ENCODE measurements at places on chromosomes 3 and 15.

DNA sequence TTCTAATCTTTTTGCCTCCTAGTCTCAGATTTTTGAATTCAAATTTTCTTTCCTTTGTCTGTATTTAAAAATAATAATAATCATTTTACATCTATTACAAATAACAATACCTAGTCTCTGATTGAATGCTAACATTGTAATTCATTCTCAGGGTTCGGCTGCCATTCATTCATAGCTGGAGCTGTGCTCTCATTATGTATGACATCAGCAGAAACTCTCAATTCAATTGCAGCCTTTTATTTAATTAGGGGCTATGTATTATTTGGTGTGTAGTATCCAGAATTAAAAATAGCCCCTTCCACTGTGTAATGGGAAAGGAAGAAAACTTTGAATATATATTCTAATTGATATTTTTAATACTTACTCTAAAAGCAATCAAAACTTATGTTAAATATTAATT lies 270.4 kb upstream of the MDFIC2 start:
- peak; percentile 2 for DNase-seq

DNA sequence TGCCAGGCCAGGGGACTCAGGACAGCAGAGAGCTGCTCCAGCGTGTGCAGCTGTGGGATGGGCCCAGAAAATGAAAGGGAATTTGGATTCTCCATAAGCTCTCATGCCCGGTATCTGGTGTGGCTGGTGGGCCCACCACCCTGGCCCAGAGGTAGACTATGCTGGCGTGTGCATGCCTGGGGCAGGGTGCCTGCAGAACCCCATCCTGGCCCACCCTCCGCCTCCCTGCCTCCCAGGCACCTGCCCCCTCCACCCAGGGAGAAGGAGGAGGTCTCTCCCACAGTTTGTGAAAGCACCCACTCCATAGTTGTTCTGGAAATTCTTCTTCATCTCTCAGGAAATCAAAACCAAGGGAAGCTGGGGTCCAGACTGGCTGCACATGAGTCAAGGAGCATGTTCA lies 112.9 kb downstream of the ADCY5 start:
- no peak for DNase-seq

DNA sequence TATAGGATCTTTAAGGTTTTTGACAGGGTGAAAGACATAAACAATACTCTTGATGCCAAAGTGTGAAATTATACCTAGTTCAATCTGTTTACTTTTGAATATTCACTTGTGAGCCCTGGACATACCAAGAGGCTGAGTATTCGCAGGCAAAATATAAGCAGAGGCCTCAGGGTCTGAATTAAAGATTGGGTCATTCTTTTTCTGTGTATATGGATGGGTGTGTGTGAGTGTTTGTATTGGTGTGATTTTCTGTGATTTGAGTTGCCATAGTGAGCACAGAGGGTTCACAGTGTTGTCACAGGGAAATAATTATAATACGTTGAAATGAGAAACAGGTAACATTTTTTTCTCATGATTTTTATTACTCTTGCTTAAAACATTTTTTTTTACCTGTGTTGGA lies 770.7 kb upstream of the ALCAM start:
- peak; percentile 30 for DNase-seq

GRCh38 chr3:126859415-126860246 lies 123.3 kb upstream of the PLXNA1 start:
- DNase-seq, result no peak

DNA sequence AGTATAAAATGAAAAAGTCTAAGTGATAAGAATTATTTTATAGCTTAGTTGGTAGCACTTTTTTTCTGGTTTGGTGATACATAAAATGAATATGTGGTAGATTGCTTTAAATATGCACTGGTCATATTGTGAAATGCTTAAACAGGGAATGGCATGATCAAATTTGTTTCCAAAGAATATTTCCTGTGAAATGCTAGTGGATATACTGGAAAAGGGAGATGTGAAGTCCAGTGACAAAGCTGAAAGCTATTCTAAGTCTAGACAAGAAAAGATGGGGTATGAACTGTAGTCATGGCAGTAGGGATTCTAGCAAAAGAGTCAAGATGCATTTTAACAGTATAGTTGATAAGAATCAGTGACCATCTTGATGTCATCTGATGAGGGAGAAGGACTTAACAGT lies 98.9 kb upstream of the MME start:
- DNase-seq, result no peak

- DNase-seq, result no peak
These were observed 20.6 kb upstream of the GOLIM4 start for GRCh38 chr3:168116279-168116678.

GRCh38 chr3:155204851-155205250 lies 88.6 kb downstream of the STRIT1 start:
- DNase-seq, result no peak

DNA sequence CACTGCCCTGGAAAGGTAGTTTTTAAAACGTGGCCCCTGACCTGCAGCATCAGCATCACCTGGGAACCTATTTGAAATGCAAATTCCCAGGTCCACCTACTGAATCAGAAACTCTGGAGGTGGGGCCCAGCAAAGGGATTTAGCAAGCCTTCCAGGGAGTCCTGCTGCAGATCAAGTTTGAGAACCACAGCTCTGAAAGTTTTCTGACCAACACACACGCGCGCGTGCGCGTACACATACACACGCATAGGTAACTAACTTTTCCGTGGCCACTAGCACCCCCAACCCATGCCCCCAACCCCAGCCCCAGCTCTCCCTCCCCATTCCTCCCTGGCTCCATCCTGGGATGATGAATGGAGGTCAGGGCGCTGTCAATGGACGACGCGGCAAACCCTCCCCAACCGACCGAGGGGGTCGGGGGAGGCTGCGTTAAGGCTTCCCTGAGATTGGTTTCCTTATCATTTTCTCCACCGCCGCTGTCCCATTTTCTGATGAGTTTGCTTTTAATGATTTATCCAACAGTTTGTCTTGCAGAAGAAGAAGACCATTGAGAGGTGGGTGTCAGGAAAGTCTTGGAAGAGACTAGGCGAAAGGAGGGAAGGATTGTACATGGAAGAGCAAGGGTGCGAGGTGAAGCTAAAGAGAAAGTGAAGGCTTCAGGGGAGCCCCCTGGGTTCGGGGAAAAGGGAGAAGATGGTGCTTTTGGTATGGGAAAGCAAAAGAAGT lies 590 bp upstream of the BOC start:
- DNase-seq, result no peak

- no peak for DNase-seq
These were observed 543 bp downstream of the MEF2A start for GRCh38 chr15:99566157-99566897.

- DNase-seq, result no peak
These were observed 107.4 kb downstream of the PLCL2 start for GRCh38 chr3:16992198-16992597.

DNA sequence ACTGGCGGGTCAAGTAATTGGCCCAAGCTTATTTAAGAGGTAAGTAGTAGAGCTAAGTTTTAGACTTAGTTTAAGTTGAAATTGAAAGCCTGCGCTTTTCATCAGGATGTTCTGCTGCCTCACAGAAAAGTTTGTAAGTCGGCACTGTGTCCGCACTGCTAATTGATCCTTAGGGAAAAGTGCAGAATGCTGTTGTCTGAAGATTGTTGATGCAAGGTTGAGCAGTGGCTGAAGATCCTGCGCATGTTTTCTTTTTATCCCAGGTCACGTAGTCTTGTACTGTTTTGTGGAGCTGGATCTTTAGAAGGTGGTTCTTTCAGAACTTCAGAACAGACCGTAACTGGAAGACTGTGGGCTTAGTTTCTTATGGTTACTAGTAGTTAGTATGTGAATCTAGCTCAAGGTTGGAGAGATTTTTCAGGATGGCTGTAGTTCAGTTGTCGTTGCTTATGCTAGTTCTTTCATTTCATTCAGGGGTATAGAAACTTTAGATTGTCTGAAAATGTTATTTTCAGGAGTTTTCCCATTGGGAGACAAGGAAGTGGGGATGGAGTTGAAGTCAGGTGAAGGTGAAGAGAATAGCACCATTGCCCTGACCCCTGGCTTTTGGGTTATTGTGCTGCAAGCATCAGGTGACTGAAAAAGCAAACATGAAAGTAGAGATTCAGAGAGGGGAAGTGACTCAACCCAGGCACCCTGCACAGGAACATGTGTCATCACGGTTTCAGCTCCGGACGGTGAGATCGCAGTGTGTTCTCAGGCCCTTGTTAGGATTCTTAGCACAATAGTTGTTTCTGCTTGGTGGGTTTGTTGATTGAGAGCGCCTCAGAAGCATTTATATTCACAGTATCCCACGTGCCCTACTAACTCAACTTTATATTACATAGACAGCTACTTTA lies 32.8 kb downstream of the AKAP13 start:
- DNase-seq, result no peak

- DNase-seq, result no peak
These were observed 1.5 kb downstream of the DLL4 start for GRCh38 chr15:40930430-40931299.

- DNase-seq, result no peak
These were observed 43.4 kb downstream of the CD200 start for GRCh38 chr3:112376241-112376911.

DNA sequence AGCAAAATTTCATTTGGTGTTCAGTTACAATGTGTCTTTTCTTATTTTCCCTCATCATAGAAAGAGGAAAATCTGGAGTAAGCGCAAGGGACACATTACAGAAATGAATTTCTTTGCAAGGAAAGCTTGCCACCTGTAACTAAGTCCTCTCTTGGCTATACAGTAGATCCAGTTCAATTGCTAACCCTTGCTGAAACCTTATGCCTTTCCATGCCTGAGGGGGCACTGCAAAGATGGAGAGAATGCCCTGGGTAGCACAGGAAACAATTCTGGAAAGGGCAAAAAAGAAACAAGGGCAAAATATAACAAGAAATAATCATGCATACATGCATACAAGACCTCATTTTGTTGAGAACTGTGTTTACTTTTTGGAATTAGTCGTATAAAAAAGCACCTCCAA lies 4.3 kb downstream of the CADM2 start:
- no peak for DNase-seq

GRCh38 chr3:7382293-7383010 lies 521.5 kb downstream of the GRM7 start:
- DNase-seq, result no peak

DNA sequence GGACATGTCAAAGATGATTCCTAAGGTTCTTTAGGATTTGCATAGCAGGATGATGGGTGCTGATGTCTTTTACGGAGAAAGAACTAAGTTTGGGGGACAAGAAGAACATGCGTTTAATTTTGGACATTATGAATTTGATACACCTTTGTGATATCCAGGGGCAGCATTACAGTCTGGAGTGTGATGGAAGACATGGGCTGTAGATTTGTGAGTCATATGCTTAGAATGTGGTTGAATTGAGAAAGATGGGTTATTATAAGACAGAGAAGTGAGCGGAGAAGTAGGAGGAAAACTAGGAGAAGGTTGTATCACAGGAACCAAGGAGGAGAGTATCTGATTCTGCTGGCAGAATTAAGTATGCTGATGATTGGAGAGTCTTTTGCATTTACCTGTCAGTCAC lies 20.6 kb downstream of the NEO1 start:
- DNase-seq, result no peak

DNA sequence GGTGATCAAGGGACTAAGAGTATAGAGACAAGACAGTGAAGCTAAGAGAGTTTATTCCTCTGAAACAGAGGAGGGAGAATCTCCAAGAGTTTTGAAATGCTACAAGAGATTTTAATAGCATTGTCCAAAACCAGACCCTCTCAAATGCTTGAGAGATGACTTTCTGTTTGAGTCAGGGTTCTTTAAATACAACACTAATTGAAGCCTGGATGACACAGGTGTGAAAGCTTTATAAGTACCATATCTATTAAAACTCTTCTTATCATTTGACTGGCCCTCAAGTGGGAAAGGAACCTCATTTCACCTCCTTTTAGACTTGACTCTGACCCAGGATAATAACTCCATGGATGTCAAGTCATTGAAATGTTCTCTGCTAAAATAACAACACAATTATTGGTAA lies 5.6 kb downstream of the COL8A1 start:
- no peak for DNase-seq

- DNase-seq, result no peak
These were observed 11.1 kb downstream of the ABHD17C start for GRCh38 chr15:80706161-80706560.

GRCh38 chr3:37763309-37763708 lies 98.4 kb upstream of the CTDSPL start:
- no peak for DNase-seq

DNA sequence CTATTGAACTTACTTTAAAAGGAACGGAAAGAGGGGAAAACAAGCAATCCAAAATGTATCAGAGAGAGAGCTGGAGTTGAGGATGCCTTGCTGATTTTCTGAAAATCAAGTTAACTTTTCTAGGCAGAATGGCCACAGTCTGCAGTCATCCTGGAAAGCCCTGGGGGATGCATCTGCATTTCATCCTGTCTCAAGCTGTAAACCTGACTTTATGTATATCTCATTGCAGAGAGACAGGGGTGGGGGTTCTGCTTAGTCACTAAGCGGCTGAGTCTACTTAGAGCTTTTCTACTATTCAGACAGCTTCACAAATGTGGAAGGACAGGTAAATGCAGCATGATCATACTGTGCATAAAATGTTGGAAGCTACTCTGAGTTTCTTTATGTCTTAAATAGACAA lies 41.4 kb downstream of the MRPS25 start:
- no peak for DNase-seq

DNA sequence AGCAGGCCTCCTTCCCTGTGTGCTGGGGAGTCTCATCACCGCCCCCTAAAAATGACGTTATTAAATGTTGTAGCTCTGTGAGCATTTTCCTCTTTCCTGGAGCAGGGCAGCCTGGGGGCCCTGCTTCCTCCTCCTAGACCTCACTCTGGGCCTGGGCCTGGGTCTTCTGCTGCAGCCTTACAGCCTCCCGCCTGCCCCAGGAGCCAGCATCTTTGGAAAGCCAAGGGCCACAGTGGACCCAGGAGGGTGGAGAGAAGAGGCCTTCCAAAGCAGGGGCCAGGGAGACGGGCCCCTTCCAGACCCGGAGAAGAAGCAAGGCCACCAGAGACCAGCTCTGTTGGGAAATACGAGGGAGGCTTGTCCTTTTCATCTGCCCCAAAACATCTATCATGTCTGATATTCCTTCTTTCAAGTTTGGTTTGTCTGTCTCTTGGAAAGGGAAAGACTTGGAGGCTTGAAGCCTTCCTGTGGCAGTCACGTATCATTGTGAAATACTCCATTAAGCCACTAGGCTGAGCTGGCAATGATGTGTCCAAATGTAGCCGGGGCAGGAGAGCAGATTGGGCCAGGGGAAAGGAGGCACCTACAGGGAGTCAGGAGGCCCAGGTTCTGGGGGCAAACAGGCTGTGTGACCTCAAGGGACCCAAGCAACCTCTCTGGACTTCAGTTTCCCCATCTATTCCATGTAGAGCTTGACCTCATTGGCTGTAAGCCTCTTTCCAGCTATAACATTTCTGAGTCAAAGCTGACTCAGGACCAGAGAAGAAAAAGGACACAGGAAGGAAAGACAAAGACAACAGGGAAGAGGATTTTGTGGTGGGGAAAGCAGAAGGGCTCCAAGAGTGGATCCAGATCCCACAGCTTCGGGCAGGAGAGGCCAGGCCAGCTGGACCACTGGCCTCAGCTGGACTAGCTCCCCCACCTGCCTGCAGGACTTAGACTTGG lies 31.1 kb downstream of the CYP11A1 start:
- no peak for DNase-seq

GRCh38 chr3:38577371-38578080 lies 72.0 kb downstream of the SCN5A start:
- DNase-seq, result no peak

Measured in NCI-H2081 (cell line).